CD4-positive, alpha-beta T cell (primary cell): ENCODE measurements at places on chromosomes 6 and 20.

GRCh38 chr6:150702675-150703074 is 103.0 kb downstream of the PLEKHG1 start:
- no peak for DNase-seq

- no peak for DNase-seq
These were observed 240.2 kb downstream of the KHDC1L start for GRCh38 chr6:72984981-72985665.

DNA sequence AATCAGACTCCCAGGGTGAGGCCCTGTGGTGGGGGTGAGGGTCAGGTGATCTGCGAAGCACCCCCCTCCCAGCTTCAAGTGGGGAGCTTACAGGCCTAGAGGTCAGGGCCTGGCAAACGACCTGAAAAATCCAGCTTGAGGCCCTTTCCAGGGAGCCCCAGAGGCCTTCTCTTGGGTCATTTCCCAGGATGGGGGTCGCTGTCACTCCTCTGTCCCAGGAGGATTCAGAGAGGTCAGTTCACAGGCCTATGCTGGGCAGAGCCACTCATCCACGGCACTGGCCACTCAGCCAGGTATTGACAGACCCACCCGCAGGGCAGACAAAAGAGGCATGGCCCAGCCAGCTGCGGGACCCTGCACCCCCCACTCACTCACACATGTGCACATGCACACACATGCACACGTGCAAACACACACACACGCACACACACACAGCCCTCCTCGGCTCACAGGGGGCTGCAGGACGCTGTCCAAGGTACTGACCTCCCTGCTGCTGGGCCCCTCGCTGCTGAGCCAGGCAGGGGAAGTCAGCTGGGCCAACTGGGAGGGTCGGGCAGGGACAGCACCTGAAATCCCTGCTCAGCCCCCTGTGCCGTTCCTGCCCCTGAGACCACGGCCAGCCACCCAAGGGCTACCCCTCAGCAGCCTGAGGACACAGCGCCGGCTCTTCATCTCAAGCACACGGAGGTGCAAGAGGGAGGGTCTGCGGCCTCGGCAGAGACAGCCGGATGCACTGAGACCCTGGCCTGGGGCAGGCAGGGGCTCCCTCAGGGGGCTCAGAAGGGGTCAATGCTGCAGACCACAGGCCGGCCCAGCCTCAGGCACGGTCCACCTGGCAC is 113.8 kb downstream of the TAF4 start:
- no peak for DNase-seq

GRCh38 chr6:127816643-127817042 is 84.2 kb downstream of the THEMIS start:
- DNase-seq = no peak

DNA sequence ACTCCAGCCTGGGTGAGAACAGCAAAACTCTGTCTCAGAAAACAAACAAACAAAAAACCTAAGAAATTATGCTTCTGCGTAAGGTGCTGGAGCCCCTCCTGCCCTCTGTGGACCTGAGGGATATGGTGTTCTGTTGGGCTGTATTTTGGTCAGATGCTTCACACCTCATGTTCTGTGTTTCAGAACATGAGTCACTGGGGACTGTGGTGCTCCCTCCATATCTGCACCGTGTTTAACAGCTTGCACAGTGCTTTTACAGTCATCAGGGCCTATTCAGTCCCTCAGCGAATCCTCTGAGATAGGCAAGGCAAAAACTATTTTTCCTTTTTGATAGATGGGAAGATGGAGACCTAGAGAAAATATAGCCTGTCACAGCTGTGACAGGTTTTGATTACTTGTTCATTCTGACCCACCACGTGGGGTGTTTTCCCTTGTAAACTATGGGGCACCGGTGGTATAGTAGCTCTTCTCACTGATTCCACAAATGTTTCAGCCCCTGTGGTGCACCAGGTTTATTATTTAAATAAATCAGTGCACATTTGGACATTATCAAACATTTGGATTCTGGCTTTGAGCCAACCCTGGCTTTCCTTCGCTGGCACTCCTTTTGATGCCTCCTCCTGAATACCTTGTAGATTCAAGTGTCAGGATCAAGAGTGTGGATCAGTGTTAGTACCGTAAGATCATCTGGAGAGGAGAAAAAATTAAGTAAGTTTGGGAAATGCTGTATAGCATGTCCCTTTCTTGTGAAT is 9.6 kb downstream of the TTPAL start:
- DNase-seq = no peak

GRCh38 chr20:60332523-60332922 is 374.3 kb downstream of the CDH26 start:
- no peak for DNase-seq

DNA sequence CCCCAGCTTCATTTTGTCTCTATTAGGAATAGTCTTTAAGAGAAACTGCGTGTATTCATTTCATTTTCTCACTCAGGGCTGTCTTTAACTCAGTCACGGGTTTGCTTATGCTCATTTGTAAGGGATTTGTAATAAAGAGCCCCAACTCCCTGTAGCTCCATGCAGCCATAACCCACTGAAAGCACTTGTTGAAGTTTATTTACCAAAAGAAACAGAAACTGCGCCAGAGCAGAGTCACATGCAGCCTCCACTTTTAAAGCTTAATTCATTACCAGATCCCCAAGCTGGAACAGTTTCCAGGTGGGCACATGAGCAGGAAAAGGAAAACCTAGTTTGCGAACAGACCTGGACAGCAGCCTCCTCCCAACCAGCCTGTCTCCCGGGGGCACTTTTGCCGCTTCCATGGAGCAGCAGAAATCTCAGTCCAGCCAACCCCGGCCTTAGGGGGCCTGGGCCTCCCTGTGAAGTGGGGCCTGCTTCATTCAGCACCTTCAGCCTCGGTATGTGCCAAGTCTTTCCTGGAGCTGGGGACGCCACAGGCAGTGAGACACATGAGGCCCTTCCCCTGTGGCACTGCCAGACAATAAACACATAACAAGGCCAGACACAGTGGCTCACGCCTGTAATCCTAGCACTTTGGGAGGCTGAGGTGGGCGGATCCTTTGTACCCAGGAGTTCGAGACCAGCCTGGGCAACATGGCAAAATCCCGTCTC is 4.5 kb downstream of the BCAS4 start:
- DNase-seq = no peak

DNA sequence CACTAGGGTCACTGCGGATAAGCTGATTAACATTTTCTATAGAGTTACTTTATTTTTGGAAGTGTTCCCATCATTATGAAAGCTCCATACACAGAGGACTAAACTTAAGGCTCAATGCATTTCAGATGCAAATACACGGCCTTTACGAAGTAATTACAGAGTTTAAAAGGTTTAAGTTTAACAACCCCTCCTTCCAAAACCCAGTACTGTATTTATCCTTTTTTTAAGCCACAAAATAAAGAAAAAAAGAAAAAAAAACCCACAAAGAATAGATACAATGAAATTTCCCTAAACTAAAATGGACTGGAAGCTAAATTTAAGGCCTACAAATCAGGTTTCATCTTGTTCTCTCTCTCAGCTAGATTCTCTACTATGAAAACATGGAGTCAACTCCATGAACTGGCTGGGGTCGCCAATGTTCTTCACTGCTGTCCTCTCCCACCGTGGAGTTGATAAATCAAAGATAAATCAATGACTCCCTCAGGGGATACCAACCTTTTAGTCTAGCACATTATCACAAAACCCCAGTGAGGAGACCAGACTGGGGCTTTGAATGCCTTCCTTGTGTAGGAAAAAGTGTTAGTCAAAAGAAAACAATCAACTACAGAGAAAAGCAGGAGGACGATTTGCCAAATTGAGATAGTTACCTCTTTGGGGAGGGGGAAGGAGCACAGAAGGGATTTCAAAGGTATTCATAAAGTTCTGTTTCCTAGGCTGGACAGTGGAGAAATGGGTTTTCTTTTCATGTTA is 52.5 kb downstream of the TNFRSF21 start:
- DNase-seq = no peak

DNA sequence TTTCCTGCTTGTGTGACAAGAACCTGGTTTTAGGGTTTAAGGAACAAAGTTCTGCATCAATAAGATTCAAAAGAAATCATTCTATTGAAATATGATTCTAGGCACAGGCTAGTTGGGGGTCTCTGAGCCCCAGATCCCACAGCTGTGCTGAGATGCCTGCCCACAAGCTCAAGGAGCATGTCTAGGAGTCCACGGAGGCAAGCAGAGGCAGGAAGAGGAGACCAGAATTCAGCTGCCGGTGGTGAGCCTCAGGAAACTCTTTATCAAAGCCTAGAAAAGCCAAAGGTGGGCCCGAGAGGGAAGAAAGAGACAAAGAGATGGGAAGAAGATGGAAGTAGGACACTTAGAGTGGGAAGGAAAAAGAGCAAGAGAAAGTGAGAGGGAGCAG is 40.7 kb upstream of the DDR1 start:
- no peak for DNase-seq

DNA sequence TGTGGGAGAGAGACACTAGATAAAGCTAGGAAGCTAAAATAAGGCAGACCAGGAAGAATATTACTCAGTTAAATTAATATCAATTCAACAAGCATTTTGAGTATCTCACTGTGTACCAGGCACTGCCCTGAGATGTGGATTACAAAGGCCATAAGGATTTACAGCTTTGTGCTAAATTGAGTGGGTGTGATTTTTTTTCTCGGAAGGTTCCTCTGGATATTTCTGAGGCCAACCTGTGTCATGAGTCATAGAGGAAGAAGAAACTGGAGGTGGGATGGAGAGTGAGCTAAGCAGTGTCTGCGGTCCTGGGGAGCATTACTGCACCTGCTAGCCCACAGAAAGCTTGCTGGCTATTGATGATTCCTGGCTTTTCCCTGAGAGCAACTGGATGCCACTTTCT is 135.2 kb downstream of the RFPL4B start:
- DNase-seq = no peak
